ENCODE measurements at places on chromosomes 13 and 19.
A peak's percentile ranks its signal among the peaks of the same experiment; 100 is the strongest.

- DNase-seq = no peak
These were observed 48.7 kb downstream of the CCDC70 start for GRCh38 chr13:51910508-51910907.

DNA sequence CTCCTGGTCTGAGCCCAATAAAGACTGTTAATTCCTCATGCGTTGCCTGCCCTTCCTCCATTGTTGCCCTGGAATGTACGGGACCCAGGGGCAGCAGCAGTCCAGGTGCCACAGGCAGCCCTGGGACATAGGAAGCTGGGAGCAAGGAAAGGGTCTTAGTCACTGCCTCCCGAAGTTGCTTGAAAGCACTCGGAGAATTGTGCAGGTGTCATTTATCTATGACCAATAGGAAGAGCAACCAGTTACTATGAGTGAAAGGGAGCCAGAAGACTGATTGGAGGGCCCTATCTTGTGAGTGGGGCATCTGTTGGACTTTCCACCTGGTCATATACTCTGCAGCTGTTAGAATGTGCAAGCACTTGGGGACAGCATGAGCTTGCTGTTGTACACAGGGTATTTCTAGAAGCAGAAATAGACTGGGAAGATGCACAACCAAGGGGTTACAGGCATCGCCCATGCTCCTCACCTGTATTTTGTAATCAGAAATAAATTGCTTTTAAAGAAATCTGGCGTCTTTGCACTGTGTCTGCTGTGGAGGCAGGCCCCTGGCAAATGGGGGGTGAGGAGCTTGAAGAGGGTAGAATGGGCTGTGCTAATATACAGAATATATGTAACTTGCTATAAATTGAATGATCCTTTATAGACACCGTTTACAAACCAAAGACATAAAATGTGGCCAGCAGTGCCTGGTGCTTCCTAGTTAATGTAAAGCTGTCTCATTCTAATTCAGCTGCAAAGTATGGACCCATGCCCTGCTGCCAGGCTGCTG, 4.2 kb upstream of the RPS11 start:
- no peak for DNase-seq

GRCh38 chr13:102873653-102874052, 27.8 kb downstream of the ERCC5 start:
- DNase-seq = no peak

GRCh38 chr19:15871570-15871969, 26.3 kb downstream of the CYP4F2 start:
- no peak for DNase-seq

GRCh38 chr13:108113407-108113806, 101.9 kb downstream of the LIG4 start:
- DNase-seq = no peak

DNA sequence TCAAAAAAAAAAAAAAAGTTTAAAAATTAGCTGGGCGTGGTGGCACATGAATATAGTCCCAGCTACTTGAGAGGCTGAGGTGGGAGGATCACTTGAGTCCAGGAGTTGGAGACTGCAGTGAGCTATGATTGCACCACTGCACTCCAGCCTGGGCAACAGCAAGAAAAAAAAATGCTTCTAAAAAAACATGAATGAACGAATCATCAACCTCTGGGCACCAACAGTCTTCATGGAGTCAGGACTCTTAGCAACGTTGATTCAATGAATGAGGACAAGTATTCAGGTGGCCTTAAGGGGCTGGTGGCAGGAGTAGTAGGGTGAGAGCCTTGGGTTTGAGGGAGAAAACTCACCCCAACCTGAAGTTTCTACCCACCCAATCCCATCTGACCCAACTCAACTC, 20.6 kb upstream of the OLFM2 start:
- DNase-seq = no peak

- no peak for DNase-seq
These were observed 9.2 kb upstream of the CEACAM18 start for GRCh38 chr19:51469162-51469561.

DNA sequence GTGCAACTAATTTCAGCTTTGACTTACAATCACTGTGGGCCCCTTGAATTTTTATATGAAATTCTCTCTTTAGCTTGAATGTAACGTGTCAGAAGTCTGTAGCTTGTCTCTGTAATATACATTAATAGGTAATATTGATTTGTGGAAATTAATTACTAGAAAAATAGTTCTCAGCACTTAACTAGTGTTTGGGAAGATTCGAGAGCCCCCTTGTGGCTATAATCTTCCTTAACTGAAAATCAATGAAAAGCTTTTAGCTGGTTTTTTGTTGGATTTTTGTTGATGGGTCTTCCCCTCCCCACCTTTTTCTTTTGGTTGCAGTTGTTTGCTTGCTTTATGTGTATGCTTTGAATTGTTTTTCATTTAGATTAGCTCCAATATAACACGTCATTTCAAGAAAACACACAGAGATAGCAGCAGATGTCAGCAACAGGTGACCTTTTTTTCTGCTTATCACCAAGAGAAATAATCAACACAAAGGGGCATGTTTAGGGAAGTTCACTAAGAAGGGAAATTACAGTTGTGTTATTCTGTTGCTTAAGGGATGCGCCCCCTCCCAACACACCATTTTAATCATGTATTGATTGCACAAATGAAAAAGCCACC, 176.8 kb downstream of the OXGR1 start:
- peak; percentile 9 for DNase-seq

DNA sequence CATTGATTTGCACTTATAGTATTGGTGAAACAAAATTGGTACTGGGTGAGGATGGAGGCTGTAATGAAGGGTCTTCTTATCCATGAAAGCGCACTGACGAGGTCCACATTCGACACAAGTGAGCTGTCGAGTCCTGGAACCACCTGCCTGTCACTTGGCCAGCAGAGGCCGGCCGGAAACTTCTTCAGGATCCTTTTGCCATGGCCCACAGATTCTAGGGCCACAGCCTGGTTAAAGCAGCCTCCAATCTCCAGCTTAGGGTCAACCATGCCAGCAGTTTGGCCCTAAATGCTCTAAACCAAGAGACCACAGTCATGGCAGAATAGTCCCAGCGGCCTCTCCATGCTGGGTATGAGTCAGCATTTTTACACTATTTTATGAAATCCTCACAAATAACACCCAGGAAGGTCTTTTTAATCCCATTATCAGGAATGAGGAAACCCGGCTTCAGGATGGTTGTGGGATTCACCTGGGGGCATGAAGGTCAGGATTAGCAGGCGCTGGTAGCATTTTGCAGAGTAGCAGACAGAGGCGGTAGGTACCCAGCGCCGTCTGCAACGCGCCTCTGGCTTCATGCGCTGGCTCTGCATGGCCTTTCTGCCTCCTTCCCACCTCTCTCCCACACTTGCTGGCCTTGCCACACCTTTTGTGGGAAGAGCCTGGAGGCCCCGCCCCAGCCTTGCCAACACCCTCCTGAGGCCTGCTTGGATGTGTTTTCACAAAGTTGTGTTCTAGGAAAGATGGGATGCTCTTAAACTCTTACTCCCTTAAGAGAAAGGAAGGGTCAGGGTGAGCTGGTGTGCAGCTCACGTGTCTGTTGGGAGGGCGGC, 15.2 kb downstream of the GAS6 start:
- no peak for DNase-seq

DNA sequence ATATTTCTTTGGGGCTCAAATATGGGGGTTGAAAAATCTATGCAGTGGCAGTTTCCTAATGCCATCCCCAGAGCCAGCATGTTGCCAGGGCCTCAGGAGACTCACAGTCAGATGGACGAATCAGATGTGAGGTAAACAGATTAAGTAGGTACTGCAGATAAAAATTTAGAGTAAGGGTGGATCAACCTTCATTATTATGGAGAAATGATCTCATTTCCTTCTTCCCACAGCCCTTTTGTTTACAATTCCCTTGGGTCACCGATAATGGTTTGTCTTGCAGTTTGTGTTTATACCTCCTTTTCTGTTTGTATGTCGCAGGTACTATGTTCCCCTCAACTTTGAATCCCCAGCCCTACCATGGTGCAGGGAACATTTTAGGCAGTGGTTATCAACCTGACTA, 20.0 kb downstream of the DIAPH3 start:
- no peak for DNase-seq

DNA sequence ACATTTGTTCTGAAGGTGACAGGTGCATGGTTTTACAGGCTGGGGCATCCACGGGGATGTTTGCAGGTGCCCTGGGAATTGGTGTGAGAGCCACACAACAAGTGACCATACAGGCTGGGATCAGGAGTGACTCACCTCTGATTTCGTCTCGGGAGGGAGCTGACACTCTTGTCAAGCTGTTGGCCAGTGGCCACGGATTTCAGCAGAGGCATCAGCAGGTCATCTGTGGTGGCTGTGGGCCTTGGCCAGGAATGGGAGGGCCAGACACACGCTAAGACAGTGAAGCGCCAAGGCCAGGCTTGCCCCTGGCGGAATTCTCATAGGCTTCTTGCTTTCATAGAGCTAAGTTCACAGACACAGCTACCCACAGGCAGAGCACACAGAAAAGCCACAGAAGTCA, 108.6 kb downstream of the HSPH1 start:
- no peak for DNase-seq

DNA sequence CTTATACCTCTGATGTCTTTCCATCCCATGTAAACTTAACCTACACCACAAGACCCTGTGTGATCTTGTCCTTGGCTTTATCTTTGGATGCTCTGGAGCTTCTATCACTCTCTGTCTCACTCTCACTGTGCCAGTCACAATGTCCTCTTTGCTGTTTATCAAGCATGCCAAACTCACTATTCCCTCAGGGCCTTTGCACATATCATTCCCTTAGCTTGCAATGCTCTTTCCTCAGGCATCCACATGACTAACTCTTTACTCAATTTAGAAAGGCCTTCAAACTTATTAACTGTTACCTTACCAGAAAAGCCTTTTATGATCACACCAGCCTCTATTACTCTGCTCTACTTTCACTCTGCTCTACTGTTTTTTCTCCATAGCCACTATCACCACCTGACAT, 354.1 kb downstream of the RFC3 start:
- no peak for DNase-seq

DNA sequence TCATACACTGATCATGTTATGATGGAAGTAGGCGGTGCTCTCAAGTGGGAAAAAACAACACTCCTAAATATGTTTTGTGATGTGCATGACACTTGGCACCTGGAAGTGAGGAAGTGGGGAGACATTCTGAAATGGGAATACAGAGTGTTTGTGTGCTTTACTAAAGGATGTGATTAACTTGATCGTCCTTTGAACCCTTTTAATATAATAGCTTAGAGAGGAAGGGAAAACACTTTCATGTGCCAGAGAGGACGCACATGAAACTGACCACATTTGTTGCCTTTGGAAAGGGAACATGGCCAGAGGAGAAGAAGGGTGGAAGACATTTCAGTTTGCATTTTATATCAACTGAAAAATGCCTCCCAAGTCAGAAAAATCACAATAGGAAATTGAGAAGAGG, 31.4 kb downstream of the SMAD9 start:
- DNase-seq = no peak

GRCh38 chr19:54147676-54148075, 10.1 kb downstream of the CNOT3 start:
- DNase-seq = no peak

- no peak for DNase-seq
These were observed 1.3 kb downstream of the RAB3D start for GRCh38 chr19:11338121-11338520.

DNA sequence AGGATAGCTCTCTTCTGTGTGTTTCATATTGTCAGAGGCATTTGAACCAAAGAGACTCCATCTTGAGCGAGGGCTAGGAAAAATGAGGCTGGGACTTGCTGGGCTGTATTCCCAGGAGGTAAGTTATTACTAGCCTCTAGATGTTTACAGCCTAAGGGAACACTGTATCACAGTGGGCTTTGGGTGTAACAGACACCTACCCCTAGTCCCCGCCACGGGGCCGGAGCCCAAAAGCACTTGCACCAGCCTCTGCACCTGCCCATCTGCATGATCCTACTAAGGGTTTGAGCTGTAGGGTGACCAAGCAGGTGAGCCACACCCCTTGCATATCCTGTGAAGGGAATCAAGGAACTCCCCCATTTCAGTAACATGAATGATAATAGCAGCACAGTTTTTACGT, 1972.2 kb downstream of the OLFM4 start:
- DNase-seq = no peak

- peak; percentile 71 for DNase-seq
These were observed 12.9 kb downstream of the SPC24 start for GRCh38 chr19:11142528-11143171.

DNA sequence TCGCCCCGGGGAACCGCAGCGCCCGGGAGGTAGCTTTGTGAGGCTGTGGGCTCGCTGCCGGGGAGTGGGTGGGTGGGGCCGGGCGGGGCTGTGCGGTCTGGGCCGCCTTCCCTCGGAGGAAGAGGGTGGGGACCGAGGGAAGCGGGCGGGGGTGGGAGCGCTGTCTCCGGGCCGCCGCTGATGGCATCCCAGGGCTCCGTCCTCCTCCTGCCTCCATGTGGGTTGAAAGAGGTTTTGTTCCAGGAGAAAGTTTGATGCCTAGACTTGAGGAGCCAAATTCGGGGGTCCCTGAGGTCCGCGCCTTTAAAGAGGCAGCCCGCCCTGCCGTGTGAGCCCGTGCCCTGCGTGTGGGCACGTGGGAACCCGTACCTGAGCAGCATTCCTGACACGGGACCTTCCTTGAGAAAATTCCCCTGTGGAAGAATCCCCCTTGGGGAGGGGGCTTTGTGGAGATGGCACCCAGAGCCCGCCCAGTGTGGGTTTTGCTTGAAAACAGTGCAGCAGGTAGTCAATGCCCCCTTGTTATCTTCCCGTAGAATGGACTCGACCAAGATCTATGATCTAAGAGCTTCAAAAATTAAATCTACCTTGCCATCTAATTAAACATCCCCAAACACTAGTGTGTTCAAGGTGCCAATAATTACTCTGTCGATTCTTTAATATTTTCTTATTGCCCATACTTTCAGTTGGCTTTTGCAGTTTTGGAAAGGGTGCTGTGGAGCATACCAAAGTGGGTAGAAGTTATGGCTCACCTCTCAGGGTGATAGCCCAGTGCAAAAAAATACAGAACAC, 107.8 kb downstream of the RXFP2 start:
- DNase-seq = no peak

- DNase-seq = no peak
These were observed 28.5 kb downstream of the VAV1 start for GRCh38 chr19:6800991-6801484.

DNA sequence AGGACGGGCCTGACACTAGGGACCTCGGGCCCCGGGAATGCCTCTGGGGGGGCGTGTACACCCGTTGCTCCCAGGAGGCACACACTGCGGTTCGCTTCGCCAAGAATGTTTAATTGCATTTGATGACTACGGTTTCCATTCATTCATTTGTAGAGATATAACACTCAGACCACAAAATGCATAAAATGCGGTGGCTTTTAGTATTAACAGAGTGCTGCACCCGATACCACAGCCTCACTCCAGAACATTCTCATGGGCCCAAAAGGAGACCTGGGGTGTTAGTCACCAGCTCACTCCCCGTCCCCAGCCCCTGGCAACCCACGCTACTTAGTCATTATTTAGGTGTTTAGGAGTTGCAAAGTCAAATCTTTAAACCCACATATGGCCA, 21.8 kb downstream of the HCN2 start:
- DNase-seq = no peak

DNA sequence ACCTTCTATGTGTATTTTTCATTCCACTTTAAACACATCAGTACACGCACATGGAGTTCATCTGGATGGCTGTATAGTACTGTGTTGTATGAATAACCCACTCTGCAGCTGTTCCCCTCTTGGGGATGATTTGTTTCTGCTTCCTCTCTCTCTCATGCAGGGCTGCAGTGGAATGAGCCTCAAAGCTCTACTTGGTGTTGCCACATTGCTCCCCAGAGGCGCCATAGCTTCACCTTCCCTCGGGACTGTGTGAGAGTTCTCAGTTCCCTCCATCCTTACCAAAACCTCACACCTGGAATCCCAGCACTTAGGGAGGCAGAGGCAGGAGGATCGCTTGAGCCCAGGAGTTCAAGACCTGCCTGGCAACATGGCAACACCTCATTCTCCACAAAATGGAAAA, 28.4 kb upstream of the GPR183 start:
- DNase-seq = no peak

Measured in endothelial cell (in vitro differentiated cells).